ENCODE measurements at places on chromosomes 13 and 19.

GRCh38 chr19:29326351-29326750 lies 113.4 kb upstream of the UQCRFS1 start:
- H3K4me3 ChIP-seq, result no peak overlapping the region
- peak; percentile 32 for DNase-seq
- H3K36me3 ChIP-seq, result no peaks in the 10 kb centered on the region
- H3K27me3 ChIP-seq, result peaks cover 38% of the 10 kb centered on the region
- no peaks in the 10 kb centered on the region for H3K4me1 ChIP-seq

DNA sequence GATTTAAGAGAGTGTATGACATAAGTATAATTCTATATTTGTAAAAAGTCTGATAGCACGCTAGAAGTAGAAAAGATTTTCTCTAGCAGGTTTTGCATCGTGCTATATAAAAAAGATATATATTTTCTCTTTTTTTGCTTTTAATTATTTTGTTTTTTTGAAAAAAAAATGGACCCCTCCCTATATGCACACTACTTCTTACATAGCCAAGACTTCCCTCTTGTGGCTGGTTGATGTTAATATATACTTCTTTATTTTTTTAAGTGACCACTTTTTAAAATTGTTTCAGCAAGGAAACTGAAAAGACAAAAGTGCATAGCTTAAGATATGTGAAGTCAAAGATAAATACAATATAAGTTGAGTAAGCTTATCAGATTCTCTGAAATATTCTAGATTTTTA lies 1202.8 kb downstream of the DIAPH3 start:
- peaks cover 2% of the 10 kb centered on the region for H3K4me1 ChIP-seq
- no peaks in the 10 kb centered on the region for H3K27me3 ChIP-seq
- DNase-seq, result no peak

DNA sequence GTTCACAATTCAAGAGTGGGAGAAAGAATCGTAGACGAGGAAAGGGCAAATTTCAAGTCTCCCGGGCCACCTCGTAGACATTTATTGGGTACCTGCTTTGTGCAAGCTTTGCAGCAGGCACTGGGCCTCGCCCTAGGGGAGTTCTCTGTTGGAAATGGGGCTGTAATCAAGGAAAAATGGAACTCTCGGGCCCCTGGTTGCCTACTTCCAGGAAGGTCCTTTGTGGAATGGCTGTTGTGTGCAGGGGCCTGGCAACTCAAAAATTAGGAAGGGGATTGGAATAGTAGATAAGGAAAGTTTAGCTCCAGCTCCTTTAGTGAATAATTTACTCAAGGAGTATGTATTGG lies 612 bp downstream of the ZNF526 start:
- H3K36me3 ChIP-seq, result peaks cover 8% of the 10 kb centered on the region
- H3K4me3 ChIP-seq, result peak overlapping the region; percentile 100
- peaks cover 40% of the 10 kb centered on the region for H3K4me1 ChIP-seq

DNA sequence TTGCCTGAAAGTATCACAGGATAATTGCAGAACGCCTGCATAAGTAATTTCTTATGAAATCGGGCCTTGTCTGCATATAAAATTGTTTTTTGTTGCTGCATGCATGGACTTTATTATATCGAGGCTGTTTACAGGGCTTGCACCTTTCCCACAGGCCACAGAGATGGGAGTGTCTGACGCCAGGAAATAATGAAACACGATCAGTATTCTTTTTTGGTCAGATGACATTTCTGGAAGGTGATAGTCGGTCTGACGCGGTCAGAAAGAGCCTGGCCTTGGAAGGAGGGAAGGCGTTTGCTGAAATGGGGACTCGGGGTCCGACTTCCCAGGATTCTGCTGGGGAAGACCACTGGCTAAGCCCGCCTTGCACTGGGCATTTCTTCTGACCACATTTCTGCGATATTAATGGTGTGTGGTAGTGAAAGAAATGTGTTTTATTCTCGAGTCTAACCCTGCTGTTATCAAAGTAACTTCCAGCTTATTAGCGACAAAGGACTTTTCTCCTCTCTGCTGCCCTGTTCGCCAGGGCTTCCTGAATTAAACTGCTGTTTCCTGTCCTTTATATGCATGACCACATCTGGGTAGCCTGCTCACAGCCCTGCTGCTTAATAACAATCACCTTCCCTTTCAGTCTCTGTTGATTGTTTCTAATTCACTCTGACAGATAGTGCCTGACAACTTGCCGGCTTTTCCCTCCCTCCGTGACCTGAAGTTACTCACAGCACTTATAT lies 11.6 kb upstream of the ZNF536 start:
- H3K4me3 ChIP-seq, result no peak overlapping the region
- no peak for DNase-seq
- H3K36me3 ChIP-seq, result no peaks in the 10 kb centered on the region
- peak overlapping the region; percentile 18 for H3K27ac ChIP-seq
- H3K4me1 ChIP-seq, result peaks cover 13% of the 10 kb centered on the region

- no peak for DNase-seq
- H3K27ac ChIP-seq, result no peak overlapping the region
- H3K27me3 ChIP-seq, result no peaks in the 10 kb centered on the region
- H3K4me1 ChIP-seq, result no peaks in the 10 kb centered on the region
- H3K36me3 ChIP-seq, result no peaks in the 10 kb centered on the region
Observed at GRCh38 chr13:43545317-43545874, 241.4 kb downstream of the ENOX1 start.

DNA sequence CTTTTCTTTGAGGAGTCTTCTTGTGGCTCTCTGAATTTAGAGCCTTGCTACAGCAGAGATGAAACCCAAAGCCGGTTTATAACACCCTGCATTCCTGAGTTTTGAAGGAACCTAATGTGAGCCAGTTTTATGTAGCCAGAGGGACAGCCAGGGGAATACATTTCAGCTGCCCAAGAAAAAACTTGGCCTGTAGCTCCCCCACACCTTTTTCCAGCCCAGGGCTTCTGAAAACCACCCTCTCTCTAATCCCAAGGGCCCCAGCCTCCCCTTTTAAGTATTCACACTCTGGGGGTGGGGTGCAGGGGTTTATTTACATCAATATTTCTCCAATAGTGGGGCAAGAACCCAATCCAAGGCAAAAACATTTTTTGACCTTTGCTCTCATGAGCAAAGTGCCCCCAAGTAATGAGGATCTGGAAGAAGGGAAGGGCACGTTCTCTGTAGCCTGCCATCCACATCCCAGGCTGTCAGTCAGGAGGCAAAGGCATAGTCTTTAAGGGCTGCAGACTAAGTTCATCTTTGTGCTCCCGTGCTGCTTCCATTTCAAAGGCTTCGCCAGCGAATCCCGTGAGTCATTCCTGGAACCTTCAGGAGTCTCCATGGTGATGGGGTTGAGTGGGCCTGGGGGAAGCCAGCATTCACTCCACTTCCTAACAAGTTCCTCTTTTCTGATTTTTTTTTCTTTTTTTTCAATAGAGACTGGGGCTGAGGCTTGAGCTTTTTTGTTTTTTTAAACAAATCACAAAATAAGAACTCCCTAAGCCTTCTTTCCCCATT lies 33.2 kb upstream of the MEDAG start:
- H3K4me1 ChIP-seq, result peaks cover 54% of the 10 kb centered on the region
- peak overlapping the region; percentile 62 for H3K27ac ChIP-seq
- peaks cover 9% of the 10 kb centered on the region for H3K27me3 ChIP-seq
- H3K36me3 ChIP-seq, result no peaks in the 10 kb centered on the region
- no peak for DNase-seq

DNA sequence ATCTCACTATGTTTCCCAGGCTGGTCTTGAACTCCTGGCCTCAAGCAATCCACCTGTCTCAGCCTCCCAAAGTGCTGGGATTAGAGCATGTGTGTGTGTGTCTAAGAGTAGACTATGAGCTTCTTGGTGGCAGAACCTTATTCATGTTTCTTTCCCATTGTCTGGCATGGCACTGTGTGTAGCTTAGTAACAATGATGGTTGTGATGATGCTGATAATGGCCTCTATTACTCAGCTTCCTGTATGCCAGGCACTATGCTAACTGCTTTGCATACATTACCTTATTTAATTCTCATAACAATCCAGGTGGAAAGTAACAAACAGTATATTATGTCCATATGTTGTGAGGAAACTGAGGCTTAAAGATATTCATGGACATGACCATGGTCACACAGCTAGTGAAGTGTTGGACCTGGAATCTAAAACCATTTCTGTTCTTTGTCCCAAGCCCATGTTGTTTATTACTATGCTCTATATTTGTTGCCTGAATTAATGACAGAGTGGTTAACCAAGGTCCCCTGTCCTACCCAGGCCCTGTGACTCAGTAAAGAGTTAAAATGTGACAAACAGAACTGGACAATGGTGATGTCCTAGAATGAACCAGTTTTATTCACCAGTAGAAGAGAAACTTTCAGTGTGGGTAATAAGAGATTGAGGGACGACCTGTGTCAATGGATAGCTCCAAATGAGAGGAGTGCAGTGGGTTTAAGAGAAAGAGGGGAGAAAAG lies 109.6 kb downstream of the KLF5 start:
- no peaks in the 10 kb centered on the region for H3K27me3 ChIP-seq
- peaks cover 39% of the 10 kb centered on the region for H3K4me1 ChIP-seq
- H3K27ac ChIP-seq, result peak overlapping the region; percentile 98
- no peak for DNase-seq

DNA sequence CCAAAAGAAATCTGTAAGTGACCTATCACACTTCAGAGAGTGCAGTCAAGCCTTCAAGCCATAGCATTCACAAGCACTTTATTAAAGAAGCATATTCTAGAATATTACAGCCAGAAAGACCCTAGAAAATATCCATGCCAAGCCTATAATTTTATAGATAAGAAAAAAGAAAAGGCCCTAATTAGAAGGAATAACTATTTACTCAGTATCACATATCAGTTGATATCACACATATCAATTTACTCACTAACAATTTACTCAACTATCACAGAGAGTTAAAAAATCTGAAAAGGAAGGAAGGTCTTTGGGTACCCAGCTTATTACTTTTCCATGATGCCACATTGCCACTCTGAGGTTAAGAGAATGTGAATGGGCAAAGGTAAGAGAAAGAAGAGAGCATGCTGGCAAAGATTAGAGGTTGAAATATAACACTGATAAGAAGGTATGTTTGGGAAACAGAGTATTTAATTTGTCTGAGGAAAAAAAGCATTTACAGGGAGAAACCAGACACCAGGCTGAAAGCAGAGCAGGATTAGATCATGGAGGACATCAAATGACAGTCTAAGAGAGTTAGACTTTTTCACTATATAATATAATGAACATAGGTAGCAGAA lies 186.2 kb downstream of the VWA8 start:
- peaks cover 13% of the 10 kb centered on the region for H3K36me3 ChIP-seq
- no peak for DNase-seq
- H3K27ac ChIP-seq, result no peak overlapping the region

DNA sequence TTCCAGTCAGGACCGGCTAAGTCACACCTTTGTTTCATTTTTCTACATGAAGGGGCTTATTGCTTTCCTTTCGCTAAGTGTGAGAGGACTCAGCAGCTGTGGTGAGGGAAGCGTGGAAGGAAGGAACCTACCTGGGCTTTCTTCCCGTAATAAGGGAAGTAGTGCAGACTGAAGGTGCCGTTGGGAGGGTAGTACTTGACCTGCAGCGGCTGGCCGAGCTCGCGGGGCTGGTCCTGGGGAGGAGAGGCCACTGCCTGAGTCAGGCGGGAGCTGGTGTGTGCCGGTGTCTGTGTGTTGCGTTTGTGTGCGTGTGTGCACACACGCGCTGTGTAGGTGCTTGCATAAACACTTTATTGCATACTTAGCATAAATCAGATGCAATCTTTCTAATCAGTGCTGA lies 7.7 kb downstream of the ATP4B start:
- H3K4me1 ChIP-seq, result peaks cover 9% of the 10 kb centered on the region
- no peak overlapping the region for H3K27ac ChIP-seq
- peak; percentile 65 for DNase-seq
- H3K4me3 ChIP-seq, result no peak overlapping the region
- H3K36me3 ChIP-seq, result peaks cover 4% of the 10 kb centered on the region
- no peaks in the 10 kb centered on the region for H3K27me3 ChIP-seq

- H3K4me1 ChIP-seq, result peaks cover 18% of the 10 kb centered on the region
- no peak overlapping the region for H3K27ac ChIP-seq
- H3K27me3 ChIP-seq, result no peaks in the 10 kb centered on the region
- no peak overlapping the region for H3K4me3 ChIP-seq
Observed at GRCh38 chr13:96781141-96781540, 213.1 kb downstream of the OXGR1 start.

DNA sequence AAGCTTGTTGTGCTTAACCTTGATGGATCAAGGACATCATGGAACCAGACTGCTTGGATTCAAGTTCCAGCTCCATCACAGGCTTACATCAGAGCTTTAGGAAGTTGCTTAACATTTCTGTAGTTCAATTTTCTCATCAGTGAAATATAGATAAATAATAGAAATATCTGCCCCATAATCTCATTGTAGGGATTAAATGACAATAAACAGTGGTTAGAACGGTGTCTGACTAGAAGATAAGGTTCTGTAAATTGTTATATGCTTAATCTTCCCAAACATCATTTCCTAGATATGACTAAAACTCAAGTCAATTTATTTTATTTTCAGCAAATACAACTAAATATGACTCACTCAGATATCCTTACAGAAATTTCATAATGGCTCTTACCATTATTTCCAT lies 83.5 kb downstream of the SLITRK1 start:
- H3K36me3 ChIP-seq, result no peaks in the 10 kb centered on the region
- no peaks in the 10 kb centered on the region for H3K4me1 ChIP-seq
- H3K27ac ChIP-seq, result no peak overlapping the region
- H3K27me3 ChIP-seq, result no peaks in the 10 kb centered on the region
